ENCODE measurements at places on chromosomes 13 and 19.

DNA sequence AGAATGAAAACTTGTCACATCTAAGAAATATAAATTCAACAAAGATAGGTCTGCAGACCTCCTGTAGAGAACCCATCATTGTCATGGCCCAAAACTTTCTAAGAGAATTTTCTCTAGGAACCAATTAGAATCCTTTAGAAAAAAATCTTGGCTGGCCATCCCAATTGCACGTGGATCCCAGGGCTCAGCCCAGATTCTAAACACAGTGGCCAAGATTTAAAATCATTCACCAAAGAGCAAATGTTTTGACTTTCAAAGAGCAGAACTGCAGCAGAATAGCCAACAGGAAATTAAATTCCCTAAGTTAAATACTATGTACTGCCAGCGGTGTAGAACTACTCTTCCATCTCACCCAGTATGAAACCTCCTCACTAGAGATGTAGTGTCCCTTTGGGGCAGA, 21.3 kb downstream of the IPO5 start:
- no peak for DNase-seq

DNA sequence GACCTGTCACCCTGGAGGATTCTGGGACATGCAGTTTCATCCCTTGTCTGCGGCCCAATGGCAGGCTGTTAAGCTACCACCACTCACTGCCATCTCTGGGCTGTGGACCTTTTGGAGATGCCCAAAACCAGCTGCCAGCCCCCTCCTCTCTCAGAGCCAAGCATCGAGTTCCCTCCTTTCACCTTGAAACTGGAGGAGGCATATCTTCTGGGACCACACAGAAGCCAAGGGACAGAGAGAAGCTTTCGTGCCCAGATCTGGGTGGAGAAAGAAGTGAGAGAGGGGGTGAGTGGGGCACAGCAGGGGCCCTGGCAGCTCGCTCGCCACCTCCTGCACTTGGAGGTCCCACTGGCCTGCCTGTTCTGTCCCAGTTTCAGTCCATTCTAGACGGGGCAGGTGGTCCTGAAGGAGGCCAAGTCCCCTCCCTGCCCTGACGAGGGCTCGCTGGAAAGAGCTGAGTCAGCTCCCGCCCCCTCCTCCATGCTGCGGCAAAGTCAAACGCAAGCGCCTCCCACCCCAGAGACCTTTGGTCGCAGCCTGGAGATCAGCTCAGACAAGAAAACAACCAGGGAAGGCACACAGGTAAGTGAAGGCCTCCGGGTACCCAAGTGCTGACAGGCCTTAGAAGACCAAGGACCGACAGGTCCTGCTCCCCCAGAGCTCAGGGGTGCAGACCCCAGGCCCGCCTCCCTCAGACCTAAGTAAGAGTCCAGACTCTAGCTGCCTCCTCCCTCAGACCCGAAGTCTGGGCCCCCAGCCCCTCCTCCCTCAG, 3.8 kb downstream of the BCAT2 start:
- peak; percentile 7 for DNase-seq

GRCh38 chr13:31200637-31200971, 829 bp downstream of the B3GLCT start:
- peak; percentile 10 for DNase-seq

DNA sequence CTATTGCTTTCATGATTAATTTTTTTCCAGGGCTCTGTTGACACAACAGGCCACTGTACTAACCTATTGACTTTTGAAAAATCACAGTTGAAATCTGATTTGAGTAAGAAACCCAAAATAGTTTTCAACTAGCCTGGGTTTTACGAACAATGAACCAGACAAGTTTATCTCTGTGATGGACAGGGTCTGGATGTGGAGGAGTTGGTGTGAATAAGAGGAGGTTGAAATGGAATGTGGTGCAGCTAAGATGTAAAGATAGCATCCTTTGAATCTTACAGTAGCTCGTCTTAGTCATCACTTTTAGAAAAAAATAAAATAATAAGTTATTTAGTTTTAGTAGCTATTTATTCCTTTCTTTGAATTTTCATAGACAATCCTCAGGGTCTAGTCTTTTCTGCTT, 8.3 kb upstream of the OXGR1 start:
- DNase-seq = no peak

DNA sequence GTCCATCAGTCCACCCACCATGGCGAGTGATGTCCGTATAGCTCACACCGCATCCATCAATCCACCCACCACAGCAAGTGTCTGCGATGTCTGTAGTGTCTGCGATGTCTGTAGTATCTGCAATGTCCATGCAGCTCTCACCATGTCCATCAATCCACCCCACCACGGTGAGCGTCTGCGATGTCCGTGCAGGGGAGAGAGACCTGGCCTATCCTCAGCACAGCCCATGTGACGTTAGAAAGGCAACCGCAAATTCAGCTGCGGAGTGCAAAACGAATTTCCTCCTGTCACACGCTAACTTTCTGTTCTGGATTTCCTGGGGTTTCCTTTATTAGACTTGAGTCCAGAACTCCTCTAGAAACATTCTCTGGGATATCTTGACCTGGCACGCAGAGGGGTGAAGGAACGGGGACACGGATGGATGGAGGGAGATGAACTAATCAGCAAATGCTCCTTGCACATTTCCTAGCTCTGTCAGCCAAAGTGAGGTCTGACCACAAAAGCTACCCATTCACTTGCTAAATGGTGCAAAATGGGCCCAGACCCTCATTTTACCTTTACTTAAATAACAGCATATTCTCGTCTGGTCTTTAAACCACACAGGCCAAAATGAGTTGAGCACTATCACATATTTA, 18.3 kb downstream of the RASA3 start:
- DNase-seq = no peak

DNA sequence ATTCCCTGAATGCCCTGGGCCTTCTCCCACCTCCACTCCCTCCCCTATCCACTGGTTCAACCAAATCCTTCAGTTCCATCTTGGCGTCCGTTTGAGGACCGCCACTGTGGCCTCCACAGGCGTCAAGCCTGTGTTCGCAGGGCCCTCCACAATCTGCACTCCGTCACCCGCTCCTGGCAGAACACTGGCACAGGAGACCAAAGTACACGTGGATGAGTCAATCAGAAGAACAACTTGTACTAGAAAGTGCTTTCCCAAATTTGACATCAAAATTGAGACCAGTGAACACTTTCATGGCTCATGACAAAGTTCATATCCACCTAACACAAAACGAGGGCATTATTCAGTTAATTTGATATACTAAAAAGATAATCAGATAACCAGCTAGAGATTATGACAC, 6.5 kb upstream of the CDC16 start:
- DNase-seq = no peak

DNA sequence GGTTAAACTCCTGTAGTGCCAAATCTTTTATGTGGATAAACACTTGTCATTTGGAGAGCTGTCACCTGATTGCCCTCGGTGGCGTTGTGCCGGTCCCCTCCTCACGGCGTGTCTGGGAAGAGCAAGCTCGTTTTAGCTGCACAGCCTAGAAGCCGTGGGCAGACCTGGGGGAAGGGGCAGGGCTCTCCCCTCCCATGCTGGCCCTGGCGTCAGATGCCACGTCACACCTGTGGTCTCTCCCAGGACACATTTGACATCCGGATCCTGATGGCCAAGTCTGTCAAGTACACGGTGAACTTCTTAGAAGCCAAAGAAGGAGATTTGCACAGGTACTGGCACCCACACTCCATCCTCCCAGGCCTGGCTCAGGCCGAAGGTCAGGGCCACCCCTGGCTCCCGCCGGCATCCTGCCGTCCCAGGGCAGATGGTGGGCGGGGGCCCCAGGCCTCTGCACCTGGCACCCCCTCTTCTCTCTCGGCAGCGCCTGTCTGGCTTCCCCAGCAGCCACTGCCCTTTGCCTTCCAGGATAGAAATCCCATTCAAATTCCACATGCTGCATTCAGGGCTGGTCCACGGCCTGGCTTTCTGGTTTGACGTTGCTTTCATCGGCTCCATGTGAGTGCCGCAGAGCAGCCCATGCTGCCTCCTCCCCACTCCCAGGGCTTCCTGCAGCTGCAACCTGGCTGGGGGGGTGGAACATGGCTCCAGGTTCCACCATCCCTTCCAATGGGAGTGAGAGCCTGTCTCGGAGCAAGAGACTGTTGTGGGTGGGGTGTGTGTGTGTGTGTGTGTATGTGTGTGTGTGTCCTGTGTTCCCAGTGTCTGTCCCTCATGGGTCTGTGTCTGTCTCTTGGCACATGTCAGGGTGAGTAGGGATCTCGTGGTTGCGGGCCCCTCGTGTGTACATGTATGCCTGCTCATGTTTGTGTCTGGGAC, 8.8 kb downstream of the YIPF2 start:
- DNase-seq = no peak

- DNase-seq = no peak
Observed at GRCh38 chr13:96141032-96141431, 51.1 kb downstream of the HS6ST3 start.

DNA sequence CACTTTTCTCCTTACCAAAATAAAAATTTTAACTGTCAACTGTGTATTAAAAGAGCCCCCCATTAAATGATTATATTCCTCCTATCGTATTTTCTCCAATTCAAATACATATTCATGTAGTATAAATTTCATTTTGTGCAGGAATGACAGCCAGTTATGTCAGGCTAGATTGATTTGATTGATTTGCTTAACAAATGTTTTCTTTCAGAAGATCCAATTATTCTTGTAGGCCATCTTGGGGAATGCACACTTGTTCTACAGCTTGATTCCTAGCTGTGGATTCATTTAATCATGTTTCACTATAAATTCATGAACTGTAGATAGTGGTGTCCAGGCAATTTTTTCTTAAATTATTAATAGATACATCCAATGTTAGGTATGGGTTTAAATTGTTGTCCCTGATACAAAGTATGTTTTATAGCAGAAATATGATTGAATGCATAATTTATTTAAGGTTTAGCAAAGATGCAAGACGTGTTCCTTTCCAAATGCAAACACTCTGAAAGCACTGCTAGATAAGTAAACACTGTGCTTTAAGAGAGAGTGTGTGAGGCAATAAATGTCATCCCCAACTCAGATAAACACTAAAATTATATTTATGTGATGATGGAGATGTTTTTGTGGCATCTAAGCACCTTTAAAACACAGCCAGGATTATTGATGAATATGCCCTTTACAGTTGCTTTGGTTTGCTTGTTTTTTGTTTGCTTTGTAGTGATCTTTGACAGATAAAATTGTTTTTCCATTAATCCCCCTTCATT, 531.1 kb downstream of the DCT start:
- DNase-seq = no peak

- DNase-seq = no peak
Observed at GRCh38 chr19:18660939-18661670, 22.4 kb upstream of the CRTC1 start.

DNA sequence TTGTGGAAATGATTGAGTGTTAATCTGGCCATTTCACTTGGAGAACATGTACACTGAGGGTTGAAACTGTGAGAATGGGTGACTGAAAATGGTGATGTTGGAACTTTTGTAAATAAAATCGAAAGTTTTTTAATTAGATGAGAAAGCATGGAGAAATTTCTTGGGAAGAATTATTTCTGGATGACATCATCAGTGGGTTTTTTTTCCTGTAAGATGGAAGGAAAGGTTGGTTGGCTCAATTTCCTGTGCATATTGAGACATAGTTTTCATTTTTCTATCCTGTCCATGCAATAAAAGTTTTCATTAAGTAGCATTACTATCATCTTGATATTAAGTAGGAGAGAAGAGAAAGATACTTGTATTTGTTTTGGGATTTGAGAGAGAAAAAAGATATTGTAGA, 120.6 kb upstream of the HTR2A start:
- no peak for DNase-seq

GRCh38 chr13:41842036-41842620, 118.8 kb downstream of the VWA8 start:
- no peak for DNase-seq

GRCh38 chr19:3970313-3970807, 539 bp downstream of the DAPK3 start:
- DNase-seq = no peak

GRCh38 chr19:5824751-5825150, 14.8 kb downstream of the FUT6 start:
- no peak for DNase-seq

DNA sequence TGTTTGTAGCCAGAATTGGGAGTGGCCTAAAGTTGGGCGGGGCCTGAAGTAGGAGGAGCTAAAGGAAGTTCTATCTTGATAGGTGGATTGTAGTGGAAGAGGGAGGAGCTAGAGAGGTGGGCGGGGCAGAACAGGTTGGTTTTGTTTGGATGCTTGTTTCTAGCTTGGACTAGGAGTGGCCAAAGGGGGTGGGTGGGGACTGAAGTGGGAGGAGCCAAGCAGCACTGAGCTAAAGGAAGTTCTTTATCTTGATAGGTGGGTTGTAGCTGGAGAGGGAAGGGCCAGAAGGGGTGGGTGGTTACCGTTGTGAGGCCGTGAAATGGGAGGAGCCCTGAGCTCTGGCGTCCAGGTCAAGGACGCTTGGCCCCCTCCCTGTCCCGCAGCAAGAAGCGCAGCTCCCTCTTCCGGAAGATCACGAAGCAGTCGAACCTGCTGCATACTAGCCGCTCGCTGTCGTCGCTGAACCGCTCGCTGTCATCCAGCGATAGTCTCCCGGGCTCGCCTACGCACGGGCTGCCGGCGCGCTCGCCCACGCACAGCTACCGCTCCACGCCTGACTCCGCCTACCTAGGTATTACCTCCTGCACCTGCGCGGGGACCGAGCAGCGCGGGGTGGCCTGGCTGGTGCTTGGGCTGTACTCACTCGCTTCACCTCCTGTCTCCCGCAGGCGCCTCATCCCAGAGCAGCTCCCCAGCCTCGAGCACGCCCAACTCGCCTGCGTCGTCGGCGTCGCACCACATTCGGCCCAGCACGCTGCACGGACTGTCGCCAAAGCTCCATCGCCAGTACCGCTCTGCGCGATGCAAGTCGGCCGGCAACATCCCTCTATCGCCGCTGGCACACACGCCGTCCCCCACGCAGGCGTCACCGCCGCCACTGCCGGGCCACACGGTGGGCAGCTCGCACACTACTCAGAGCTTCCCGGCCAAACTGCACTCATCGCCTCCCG, 8.0 kb downstream of the DNASE2 start:
- DNase-seq = no peak

- peak; percentile 41 for DNase-seq
Observed at GRCh38 chr19:35879770-35880317, 11.5 kb downstream of the APLP1 start.

GRCh38 chr13:101065329-101065728, 351.0 kb downstream of the NALCN start:
- no peak for DNase-seq

GRCh38 chr19:41386442-41386841, 10.1 kb downstream of the TMEM91 start:
- no peak for DNase-seq

- DNase-seq = no peak
Observed at GRCh38 chr19:18289471-18290301, 8.3 kb upstream of the JUND start.
